Trophoblast cell (in vitro differentiated cells and primary cell): ENCODE measurements at places on chromosomes 6 and 20.

DNA sequence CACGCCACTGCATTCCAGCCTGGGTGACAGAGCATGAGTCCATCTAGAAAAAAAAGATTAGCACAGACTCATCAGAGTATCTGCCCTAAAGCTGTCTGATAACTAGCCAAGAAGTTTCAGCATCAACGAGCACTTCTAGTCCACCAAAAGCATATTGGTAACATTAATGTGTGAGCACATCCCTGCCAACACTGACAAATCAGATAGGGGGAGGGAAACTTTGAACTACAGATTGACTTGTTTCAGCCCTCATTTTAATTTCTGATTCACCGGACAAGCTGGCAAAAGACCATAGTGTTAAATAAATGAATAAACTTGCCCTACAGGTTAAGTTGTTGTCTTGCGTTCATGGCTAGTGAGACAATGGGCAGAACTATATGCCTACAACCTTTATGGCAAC lies 7.7 kb upstream of the SEC63 start:
- DNase-seq = peak; percentile 84

DNA sequence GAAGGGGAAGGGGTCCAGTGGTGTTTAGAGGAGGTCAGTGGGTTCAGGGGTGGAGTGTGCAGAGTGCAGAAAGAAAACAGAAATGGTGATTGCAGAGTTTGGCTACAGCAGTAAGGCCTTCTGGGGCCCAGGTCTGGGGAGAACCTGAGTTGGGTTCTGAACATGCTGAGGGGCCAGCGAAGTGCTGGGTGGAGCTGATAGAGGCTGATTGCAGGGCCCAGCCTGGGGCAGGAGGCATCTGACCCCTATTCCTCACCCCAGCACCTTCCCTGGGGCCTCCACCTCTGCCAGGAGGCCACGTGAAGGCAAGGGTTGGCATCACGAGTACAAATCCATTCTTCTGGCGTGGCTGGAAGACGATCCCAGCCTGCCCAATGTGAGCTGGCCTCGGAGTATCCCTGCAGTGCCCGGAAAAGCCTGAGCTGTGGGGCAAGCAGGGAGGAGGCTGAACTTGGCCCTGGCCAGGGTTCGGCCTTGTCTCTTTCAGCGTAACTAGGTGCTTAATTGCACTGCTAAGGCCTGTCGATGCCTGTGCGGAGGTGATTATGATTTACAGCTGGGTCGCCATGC lies 35.3 kb downstream of the VSTM2L start:
- DNase-seq = no peak

DNA sequence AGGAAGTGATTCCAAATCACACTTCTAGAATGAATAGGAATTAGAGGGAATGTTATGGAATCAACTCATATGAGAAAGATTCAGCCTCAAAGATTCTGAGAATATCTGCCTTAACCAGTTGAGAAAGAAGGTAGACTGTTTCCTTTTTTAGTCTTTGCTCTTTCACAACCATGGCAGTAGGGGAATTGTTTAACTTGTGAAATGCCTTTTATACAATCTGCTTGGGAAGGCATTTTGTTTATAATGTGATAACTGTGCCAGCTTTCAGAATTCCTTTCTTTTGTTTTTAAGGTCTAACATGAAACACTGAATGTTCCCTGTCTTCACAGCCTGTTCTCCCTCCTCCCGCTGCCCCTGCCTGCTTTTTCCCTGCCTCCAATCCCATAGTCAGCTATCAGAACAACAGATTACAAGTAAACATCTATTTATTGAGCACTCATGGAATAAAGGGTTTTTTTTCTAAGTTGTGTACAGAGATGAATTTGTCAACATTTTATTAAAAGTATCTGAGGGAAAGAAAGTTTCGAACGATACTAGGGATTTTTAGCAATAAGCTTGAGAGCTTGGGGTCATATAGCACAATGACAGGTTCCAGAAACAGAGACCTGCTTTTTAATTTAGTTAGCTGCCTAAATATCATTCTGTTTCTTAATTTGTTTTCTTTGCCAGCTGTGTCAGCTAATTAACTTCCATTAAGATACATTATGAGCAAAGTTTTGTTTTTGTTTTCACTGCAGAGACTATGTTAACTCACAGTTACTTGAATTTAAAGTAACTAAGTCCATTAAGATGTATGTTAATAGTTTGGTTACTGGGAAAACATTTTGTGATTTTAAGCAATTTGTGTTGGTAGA lies 28.3 kb upstream of the FBXO30 start:
- no peak for DNase-seq

- peak; percentile 16 for DNase-seq
Measured at GRCh38 chr20:41617059-41617901, 897 bp downstream of the CHD6 start.

DNA sequence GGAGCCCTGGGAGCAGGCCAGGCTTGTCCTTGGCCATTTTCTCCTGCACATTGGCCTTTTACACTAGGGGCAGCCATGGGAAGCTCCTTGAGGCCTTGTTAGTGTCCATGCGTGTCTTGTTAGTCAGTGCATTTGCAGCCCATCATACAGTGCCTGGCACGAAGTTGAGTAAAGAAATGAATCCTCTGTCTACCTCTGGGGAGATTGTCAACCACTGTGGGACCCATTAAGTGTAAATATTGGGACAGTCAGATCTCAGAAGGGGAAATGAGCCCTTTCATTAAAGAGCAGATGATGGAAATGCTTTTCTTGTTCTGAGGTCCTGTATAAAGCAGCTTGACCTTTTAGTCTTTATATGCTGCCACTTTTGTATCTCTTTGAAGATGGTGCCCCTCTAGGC lies 33.9 kb downstream of the SOBP start:
- no peak for DNase-seq

GRCh38 chr20:41476013-41476441 lies 109.4 kb upstream of the EMILIN3 start:
- DNase-seq = no peak

GRCh38 chr20:20083807-20084206 lies 31.5 kb downstream of the CFAP61 start:
- peak; percentile 62 for DNase-seq

GRCh38 chr6:43936476-43936875 lies 166.5 kb downstream of the VEGFA start:
- DNase-seq = no peak

DNA sequence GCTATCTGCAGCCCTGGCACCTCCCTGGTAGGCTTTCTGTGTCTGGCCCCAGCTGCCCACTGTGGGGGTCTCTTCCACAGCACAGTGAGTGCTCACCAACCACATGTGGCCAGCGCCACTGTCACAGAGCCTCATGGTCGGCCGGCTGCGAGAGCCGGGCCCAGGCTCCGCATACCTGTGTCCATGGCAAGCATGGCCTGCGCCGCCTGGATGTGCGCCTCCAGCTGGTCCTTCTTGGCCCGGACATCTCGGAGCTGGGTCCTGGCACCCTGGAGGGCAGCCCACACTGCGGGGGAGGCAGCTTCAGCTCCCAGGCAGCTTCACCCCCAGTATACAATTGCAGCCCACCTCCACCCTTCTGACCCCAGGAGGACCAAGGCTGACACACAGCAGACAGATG lies 13.0 kb downstream of the ADRM1 start:
- no peak for DNase-seq

DNA sequence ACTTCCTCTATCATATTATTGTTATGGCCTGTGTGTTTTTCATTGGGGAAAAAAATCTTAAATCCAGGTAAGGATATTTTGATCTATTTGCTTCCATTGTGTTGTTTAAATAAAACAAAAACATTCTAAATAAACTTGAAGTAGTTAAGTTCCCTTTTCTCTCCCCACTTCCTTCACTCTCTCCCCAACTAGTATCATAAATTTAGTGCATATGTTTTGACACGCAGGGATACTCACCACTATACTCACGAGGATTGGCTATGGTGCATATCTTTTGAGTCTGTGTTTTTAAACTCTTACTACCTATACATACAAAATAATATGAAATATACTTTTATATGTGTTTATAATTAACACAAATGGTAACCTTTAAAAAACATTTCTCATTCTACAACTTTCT lies 5.2 kb downstream of the TTLL9 start:
- DNase-seq = no peak

- peak; percentile 27 for DNase-seq
Measured at GRCh38 chr6:72946774-72947173, 278.5 kb downstream of the KHDC1L start.

DNA sequence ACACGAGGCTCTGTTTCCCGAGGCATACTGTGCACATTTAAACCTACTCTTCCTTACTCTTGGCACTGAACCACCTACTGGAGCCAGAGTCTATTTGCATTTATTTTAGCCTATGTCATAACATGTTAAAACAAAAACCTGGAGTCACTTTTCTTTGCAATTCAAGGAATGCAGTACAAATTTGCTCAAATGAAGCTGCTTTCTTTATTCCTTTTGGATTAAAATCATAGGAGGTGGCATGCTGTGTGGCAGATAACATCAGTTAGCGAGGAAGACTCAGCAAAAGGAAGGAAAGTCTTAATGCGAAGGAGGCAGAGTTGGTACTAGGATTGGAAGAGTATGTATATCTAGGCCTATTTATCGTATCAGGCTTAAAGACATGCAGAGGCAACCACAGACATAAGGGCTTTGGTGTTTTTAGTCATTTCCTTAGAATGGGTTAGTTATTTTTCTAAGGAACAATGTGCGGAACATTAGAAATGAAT lies 92.9 kb downstream of the SAMD3 start:
- no peak for DNase-seq

DNA sequence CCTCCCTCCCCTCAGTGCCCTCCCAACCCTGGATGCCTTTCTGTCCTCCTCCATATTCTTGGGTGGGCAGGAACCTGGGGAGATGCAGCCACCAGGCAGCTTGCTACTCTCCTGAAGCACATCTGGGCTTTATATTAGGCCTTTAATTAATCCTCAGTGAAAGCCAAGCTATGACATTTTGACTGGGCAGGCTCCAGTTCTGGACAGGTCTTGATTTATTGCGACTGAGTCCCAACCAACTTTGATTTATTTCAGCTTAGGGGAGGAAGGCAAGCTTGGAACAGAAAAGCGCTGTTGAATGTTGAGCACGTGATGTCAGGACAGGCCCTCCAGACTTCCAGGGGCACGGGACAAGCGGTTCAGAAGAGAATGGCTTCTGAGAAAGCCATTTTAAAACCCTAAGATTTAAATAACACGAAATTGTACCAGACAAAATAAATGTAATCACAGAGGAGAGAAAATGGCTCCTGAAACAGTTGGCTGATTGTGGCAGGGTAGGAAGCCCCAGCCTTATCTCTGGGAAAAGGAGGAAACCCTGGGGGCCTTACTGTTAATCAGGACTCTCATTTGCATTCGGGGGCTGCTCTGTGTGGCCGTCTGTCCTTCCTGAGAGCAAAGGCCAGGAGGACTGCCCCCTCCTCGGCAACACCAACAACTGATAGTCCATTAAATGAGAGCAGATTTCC lies 294.2 kb downstream of the FOXC1 start:
- DNase-seq = no peak

DNA sequence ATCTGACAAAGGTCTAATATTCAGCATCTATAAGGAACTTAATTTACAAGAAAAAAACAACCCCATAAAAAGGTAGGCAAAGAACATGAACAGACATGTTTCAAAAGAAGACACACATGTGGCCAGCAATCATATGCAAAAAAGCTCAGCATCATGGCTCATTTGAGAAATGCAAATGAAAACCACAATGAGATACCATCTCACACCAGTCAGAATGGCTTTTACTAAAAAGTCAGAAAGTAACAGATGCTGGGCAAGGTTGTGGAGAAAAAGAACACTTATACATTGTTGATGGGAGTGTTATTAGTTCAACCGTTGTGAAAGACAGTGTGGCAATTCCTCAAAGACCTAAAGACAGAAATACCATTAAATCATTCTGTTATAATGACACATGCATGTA lies 289.9 kb upstream of the MMS22L start:
- DNase-seq = no peak

- DNase-seq = no peak
Measured at GRCh38 chr20:16351415-16351814, 221.8 kb downstream of the KIF16B start.

DNA sequence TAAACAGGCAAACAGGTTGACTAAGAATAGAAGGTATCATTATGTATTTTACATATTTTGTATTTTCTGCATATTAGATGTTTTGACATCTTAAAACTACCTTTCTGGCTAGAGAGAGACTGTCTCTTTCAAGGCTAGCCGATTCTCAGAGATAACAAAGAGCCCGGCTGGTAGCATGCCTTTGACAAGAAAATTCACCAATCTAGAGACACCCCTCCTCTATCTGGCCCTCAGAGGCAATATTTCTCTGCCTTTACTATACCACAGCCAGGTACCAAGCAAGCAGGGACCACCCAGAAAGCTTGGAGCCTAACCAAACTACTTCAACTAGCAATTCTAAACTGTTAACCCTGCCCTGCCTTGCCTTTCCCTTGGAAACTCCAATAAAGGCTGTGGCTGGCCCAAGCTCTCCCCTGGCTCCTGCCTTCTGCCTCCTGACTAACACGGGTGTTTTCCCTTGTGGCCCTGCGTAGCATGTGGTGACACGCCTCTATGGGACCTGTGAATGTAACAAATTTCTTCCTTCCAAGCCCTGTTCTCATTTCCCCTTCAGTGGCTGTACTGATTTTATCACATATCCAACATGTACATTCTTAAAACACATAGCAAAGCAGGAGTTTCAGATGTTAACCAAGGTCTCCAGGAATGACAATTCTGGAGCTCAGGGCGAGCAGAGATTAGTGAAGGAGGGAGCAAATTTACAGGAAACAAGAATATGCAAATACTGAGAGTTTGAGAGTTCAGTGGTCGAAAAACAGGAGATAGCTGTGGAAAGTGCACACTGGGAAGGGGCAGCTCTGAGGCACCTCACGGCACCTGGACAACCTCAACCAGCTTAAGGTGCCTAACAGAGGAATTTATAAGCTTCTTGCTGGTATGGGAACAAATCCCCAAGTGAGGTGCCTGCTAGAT lies 120.8 kb downstream of the BACH2 start:
- DNase-seq = peak; percentile 39

- no peak for DNase-seq
Measured at GRCh38 chr20:6942266-6942665, 174.8 kb downstream of the BMP2 start.

DNA sequence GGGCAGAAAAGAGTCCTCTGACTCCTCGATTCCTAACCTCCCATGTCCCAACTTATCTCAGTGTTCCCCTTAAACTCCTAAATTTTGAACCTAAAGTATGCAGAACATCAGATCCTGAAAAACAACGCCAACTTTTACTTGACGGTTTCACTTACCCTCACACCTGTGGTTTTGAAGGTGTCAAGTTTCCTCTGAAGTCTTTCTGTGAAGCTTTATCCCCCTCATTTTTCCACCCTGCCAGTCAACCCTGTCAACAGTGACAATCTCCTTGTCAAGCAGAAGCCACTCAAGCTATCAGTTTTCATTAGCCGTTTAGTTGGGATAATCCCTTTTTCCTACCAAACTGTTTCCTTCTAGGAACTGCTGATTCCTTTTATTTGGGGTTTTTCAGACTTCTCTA lies 245.4 kb upstream of the PREP start:
- no peak for DNase-seq

GRCh38 chr6:56484669-56485068 lies 158.0 kb downstream of the DST start:
- peak; percentile 30 for DNase-seq

DNA sequence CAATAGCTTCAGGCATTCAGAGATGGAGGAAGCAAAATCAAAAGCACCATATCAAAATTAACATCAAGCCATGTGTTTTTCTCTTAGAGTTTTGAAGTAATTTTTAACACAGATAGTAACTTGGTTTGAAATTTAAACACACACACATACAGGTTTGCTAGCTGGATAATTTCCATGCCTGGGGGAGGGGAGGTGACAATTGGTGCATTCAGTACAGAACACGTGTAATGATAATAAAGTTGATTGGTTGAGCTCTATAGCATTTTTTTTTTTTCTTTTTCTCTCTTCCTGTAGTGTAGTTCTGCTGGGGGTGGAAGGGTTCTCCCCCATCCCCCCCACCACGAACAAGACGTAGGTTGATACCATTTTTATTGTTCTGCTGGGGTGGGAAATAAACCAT lies 564.8 kb downstream of the LMBRD1 start:
- DNase-seq = no peak
